ENCODE measurements at places on chromosomes 1 and 21. TPM values are rescaled to one million over a fixed set of nuclear protein-coding genes. Genes with fewer than 3 reads are reported as not detected.

DNA sequence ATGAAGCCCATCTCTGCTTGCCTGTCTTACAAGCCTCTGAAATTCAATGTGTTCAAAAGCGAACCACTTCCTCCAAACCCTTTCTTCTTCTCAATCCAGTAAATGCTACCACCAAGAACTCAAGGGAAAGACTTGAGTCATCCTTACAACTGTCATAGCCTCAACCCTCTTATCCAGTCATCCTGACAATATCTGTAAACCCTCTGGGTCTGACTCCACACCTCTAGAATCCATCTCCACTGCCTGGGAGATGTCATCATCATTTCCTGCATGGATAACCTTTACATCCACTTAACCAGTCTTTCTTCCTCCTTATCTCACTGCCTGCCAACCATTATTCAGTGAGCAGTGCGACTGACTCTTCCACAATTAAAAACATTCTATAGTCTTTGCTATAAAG is 441.1 kb downstream of the SETD4 start:
- ATAC-seq = no peak

- ATAC-seq = no peak
These were observed 9.3 kb upstream of the ST6GALNAC3 start for GRCh38 chr1:76065270-76065669.

DNA sequence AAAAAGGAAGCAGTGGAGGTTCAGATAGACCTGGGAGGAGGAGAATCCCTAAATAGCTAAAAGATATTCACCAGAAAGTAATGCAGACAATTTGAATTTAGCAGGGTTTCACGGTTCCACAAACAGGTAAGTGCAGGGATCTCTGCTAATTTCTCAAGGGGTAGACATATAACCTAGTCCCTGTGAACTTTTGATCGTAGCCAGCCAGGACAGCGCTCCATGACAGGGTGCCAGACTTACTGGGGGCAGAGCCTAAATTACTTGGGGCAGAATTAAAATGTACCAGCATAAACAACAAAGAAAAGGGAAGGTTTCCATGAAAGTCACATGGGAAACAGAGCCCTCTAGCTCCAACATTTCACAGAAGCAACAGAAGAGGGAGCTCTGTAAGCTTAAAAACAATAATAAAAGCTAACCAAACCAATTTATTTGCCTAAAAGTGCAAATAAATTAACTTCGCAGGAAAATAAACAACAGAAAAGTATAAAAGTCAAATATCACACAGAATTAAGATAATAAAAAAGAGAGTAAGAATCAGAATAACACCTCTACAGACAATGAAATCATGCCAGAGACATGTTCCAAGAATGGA is 198.3 kb downstream of the DUSP10 start:
- ATAC-seq = no peak

GRCh38 chr21:26120828-26121227 is 49.7 kb downstream of the APP start:
- no peak for ATAC-seq

- ATAC-seq = no peak
These were observed 94.1 kb downstream of the CLDN17 start for GRCh38 chr21:30072496-30072895.

DNA sequence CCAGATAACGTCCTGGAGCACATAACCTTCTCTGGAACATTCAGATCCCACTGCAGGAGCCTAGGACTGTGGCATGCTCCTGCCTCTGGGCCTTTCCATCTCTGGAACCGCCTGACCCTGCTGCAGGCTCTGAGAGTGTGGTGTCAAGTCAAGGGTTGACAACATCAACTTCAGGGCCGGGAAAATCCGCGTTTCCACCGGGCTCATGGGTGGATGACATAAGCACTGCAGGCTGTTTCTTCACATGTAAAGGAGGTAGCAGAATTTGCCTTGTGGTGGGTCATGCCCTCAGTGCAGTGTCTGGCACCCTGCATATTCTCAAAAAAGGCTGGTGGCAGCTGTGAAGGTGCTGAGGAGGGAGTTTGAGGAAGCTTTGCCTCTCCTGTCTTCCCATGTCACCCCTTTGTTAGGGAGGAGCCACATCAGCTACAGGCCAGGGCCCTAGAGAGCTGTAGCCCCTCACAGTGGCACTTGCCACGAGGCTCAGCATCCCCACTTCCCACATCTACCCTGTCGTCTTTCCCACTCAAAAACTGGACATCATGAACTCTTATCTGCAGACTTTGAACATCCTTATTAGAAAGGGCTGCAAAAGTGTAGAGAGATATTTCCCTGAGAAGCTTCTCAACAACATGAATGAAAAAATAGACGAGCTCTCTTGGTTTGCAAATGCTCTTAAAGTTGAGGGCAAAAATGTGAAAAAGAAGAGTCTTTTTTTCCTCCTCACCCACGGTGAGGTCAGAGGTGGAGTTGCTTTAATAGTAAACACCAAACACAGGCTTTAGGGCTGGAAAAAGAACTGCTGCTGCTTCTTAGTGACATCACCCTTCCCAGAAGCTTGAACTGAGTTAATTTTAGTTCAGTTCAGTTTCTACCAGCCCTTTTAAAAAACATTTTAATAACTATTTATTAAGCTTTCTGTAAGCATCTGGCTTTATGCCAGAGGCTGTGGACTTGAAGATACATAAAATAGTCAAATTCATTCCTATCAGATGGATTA is 121.3 kb downstream of the HUNK start:
- ATAC-seq = no peak

- ATAC-seq = peak; percentile 61
These were observed 27.4 kb upstream of the COQ8A start for GRCh38 chr1:226912587-226913176.

- no peak for ATAC-seq
These were observed 110.3 kb downstream of the MRPL39 start for GRCh38 chr21:25496825-25497482.

- ATAC-seq = no peak
These were observed 44.8 kb downstream of the NTPCR start for GRCh38 chr1:232995189-232995588.

- no peak for ATAC-seq
These were observed 61.8 kb upstream of the IFNLR1 start for GRCh38 chr1:24248859-24249258.

DNA sequence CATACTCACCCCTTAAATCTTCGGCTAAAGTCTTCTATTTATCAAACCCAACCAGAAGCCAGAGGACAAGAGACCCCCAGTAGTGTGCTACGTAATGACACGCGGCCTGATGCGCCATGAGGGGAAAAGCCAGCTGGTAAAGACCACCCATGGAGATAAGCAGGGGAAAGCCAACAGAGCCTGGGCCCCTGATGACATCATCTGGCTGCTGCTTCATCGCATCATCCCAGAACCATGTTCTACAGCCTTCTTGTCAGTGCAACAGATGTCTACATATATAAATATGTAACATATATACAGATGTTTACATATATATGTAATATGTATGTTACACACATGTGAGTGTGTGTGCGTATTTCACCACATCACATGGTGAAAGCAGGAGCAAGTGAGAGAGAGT is 81.7 kb upstream of the VANGL1 start:
- ATAC-seq = no peak

DNA sequence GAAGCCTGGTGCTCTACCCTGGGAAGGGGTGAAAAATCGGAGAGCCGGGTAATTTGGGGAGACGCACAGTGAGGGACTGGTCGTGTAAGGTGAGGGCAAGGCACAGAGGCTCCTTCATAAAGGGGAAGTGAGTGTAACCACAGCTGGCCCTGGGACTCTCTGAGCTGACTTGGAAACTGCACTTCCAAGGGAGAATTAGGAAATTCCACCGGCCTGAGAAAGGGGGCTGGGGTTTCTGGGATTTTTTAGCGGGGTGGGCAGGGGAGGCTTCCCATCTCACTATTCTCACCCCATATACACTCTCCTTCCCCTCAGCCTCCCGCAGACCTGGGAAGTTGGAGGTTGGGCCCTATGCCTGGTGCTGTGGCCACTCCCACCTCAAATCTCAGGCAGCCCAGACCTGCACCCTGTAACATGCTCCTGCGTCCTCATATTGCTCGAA is 88.3 kb upstream of the IPO9 start:
- peak; percentile 22 for ATAC-seq

DNA sequence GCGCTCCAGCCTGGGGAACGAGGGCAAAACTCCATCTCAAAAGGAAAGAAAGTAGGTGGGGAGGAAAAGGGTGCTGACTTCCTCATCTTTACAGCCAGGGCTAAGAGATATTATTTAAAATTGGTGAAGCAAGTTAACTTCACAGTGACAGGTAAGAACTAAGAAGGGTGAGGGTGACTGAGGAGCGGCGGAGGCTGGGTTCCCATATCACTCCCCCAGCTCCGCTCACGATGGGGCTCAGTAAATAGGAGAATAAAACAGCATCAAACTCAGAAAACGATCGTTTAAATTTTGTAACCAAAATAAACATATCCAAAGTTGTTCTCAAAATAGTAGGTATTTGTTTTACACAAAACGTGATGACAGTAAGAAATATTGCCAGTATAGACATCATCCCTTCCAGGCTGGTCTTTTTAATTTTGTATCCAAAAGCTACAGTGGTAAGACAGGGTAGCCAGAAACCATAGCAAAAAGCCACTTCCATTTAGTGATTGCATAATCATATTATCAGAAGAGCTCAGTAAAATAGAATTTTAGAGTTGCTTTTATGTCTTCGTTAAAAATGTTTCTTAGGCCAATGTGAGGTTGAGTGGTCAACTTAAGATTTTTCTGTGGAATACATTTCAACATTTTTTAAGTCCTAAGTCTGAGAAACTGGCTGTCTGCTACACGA is 26.2 kb upstream of the ADARB1 start:
- no peak for ATAC-seq

GRCh38 chr21:42515708-42516502 is 2.3 kb downstream of the SLC37A1 start:
- ATAC-seq = no peak

- no peak for ATAC-seq
These were observed 842 bp upstream of the GCSAML start for GRCh38 chr1:247548092-247548491.

DNA sequence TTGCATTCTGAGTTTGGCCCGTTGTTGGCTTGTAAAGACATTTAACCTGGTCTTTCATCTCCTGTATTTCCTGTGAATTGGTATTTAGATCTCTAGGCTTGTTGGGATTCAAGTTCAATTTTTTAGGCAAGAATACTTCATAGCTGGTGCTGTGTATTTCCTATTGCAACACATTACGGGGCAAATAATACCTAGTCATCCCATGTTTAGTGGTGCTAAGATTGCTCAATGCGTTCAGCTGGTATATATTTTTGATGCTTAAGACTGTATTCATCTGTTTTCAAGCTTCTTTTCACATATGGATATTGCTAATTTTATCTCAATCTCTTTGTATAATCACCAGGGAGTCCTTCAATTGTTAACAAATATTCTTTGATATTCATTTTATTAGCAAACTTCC is 87.5 kb upstream of the ZBTB18 start:
- no peak for ATAC-seq

DNA sequence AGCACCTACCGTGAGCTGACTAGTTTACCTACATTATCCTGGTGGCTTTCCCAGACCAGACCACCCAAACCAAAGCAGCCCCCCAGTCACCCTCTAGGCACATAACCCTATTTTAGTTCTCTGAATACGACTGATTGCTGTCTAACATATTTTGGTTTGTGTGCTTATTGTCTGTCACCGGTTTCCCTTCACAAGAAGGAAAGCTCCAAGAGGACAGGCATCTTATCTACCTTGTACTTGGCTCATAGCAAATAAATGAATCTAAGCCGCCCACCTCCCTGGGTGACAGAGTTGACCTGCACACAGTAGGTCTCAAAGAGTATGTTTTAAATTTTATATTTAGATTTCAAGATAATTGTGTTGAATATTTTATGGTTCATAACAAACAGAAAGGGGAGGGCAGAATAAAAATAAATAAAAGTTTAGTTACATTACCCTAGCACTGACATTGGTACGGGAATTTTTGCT is 904 bp upstream of the PRDX6 start:
- no peak for ATAC-seq

GRCh38 chr21:40633048-40633447 is 213.9 kb downstream of the DSCAM start:
- no peak for ATAC-seq

- no peak for ATAC-seq
These were observed 1.2 kb downstream of the LBR start for GRCh38 chr1:225426395-225427234.

Gene LCE2C
- total RNA-seq = not detected

Gene NECTIN4
- total RNA-seq = 0.27 TPM

Gene TGFB2
- 9.4 TPM for total RNA-seq

Gene LEFTY1
- total RNA-seq = 0.35 TPM

Gene BEND5
- 8.9 TPM for total RNA-seq

Gene ACADM
- total RNA-seq = 73.8 TPM
